ENCODE measurements at places on chromosomes 1 and 21.
A peak's percentile ranks its signal among the peaks of the same experiment; 100 is the strongest.

DNA sequence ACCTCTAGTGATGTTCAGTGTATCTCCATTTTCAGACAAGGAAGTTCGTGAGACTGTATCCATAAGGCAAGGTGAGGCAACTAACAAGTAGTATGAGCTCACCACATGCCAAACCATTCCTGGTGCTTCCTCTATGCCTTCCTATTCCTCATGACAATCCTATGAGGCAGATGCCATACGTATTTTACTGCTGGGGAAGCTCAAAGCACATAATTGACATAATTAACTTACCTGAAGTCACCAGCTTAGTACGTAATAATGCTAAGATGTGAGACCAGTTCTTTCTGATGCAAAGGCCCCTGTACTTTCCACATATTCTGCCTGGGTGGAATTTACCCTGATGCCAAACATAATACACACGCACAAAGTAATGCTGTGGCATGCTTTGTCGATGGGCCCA, 83.6 kb upstream of the NFIA start:
- DNase-seq, result no peak

DNA sequence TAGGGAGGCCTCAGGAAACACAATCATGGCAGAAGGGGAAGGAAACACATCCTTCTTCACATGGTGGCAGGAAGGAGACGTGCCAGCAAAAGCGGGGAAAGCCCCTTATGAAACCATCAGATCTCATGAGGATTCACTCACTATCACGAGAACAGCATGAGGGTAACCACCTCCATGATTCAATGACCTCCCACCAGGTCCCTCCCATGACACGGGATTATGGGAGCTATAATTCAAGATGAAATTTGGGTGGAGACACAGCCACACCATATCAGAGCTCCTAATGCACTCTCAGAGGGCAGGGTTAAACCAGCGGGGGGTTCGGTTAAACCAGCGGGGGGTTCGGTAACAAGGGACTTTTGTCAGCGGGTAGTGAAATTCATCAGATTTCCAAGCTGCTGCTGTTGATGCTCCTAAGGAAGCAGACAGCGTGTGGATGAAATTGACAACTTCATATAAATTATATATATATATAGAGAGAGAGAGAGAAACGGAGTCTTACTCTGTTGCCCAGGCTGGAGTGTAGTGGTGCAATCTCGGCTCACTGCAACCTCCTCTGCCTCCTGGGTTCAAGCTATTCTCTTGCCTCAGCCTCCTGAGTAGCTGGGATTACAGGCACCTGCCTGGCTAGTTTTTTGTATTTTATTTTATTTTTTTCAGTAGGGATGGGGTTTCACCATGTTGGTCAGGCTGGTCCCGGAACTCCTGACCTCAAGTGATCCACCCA, 4.2 kb downstream of the CSTB start:
- no peak for DNase-seq

DNA sequence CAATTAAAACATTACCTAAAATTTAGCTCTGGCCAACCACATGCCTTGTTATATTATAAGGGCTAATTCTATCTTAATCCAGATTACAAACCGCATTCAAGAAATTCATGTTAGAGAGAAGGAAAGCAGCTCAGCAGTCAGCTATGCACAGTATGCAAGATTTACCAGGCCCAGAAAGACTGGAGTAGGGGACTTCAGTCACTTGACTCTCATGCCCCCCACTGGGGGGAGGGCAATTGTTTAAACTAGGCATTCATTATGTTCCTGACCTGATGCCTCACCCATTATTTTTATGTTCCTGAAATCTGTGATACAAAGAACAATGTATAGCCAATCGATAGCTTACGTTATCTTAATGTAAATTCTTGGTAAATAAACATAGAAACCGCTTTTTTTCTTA, 96.9 kb downstream of the ZNF644 start:
- no peak for DNase-seq

DNA sequence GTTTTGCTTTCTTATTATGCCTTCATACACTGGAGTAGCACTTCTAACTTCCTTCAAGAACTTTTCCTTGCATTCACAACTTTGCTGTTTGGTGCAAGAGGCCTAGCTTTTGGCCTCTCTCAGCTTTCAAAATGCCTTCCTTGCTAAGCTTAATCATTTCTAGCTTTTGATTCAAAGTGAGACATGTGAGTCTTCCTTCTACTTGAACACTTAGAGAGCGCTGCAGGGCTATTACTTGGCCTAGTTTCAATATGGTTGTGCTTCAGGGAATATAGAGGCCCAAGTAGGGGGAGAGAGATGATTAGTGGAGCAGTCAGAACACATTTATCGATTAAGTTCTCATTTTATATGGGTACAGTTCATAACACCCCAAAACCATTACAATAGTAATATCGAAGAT, 12.4 kb downstream of the ANGEL2 start:
- no peak for DNase-seq

- DNase-seq, result no peak
Measured at GRCh38 chr1:243963571-243963970, 87.5 kb upstream of the ZBTB18 start.

DNA sequence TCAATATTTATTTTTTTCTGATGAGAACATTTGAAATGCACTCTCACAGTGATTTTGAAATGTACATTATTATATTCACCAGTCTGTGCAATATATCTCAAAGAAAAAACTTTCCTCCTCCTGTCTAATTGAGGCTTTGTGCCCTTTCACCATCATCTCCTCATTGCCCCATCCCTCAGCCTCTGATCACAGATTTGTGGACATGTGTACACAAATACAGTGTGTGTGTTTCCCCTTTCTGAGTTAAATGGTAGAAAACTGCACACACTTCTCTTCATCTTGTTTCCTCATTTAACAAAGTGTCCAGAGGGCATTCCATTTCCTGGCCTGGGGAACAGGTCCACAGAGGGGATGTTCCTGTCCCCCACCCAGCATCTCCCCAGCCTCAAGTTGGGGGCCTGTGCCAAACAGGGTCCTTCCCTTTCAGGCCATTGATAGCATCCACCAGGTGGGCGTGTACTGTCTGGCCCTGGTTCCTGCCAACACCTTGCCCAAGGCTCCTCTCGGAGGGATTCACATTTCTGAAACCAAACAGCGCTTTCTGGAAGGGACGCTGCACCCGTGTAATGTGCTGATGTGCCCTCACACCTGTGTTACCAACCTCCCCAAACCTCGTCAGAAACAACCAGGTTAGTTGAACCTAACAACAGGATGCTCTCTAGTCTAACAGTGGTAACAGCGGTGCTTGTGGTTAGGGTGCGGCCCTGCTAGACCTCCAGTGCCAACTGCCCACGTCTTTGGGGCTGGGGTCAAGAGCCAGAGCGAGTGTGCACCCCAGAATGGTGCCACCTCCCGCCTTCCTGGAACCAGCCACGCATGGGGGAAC, 54.6 kb downstream of the S100B start:
- DNase-seq, result no peak

- DNase-seq, result no peak
Measured at GRCh38 chr1:21869620-21870121, 57.6 kb downstream of the LDLRAD2 start.

DNA sequence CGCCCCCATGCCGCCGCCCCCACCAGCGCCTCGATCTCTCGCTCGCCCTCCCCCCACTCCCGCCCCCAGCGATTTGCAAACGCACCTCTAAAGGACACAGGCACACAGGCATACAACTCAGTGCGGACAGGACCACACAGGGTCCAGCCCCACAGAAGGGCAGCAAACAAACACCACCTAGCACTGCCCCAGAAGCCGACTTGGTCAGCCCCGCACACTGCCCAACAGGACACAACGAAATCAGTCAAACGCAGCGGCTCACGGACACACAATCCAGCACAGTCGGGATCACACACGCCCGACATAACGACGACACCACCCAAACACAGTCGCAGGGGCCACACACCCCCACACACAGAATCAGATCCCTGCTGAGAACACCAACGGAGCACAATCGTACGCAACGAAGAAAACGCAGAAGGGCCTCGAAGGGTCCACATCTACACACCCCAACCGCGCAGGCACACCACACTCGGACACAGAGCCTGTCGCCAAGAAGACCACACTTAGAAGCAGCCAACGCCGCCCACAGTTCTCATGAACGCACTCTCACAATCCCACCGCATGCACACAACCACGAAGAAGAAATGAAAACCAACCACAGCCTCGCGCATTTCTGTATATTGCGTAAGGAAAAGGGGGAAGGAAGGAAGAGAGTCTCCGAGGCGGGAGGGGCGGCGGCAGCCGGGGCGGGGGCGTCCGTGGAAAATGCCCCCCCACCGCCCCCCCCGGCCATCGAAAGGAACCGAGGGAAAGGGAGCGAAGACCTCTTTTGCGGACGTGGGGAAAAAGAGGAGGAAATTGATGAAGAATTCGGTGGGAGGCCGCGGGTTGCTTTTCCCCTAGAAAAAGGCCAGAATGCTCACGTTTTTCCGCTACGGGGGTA, 481 bp downstream of the TAL1 start:
- peak; percentile 15 for DNase-seq

DNA sequence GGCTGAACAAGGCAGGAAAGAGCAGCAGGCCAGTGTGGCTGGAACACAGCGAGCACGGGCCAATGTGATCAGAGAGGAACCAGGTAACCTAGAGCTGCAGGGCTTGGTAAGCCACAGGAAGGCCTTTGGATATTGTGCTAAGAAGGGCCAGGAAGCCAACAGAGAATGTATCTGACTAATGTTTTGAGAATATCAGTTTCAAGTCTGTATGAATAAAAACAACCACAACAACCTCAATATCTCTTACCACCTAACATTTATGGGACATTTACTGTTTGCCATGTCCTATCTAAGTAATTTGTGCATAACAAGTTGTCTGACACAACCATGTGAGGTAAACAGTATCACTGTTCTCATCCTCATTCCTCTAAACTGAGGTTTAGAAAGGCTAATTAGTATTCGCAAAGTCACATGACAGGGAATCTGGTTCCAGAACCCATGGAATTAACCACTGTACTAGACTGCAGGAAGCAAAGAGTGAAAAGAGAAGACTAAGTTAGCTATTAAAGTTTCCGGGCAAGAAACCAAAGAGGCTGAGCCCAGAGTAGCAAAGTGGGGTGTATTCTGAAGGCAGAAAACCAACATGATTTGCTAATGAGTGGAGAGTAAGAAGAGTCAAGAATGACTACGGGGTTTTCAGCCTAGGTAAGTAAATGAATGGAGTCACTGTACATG, 38.9 kb downstream of the SPRTN start:
- DNase-seq, result no peak
